Activated CD4-positive, alpha-beta T cell treated with anti-CD3 and anti-CD28 coated beads for 36 hours (primary cell): ENCODE measurements at places on chromosomes 1 and 21.
A peak's percentile ranks its signal among the peaks of the same experiment; 100 is the strongest.

DNA sequence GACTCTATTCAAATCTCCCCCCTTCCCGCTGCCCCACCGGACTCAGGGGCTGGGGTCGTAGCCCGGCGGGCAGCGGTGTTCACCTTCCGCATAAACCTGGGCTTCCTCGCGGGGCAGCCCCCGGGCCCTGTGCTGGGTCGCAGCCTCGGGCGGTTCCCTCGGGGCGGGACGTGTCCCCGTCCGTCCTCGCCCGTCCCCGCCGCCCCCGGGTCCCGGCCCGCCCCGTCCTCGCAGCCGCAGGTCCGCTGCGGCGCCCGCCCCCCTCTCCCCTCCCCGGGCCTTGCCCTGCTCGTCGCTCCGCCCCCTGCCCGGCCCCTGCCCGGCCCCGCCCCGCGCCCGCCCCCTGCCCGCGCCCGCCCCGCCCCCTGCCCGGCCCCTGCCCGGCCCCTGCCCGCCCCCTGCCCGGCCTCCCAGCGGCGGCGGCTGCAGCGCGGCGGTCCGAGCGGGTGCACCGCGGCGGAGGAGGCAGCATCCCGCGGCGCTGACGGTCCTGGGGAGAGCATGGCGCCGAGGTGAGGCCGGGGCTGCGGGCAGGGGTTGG is at the start of gene COL18A1:
COL18A1 (plus strand) TSS at position 436 of the 541 bp plus-strand sequence; CDS start at position 502, 66 bp downstream.
- peak; percentile 70 for DNase-seq

- no peak for DNase-seq
Measured at GRCh38 chr1:36327421-36328087, 4.1 kb upstream of the EVA1B start.

DNA sequence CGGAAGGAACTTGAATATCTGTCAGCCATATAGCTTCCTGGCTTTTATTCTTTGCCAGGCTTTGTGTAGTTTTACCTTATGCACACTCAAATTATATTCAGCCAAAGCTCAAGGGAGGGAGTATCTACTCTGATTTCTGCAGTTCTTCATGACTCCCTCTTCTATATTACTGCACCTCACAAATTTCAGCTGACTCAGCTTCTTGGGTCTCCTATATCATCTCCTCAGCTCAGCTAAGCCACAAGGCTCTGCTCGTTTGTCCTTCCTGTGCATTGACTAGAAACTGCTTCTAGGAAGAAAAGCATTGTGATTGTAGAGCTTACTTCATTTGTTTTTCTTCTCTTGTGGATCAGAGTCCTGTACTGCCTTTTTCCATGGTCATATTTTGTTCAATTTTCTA is 37.4 kb downstream of the BTBD8 start:
- DNase-seq: no peak

GRCh38 chr1:240539769-240540414 is 72.1 kb downstream of the GREM2 start:
- no peak for DNase-seq

DNA sequence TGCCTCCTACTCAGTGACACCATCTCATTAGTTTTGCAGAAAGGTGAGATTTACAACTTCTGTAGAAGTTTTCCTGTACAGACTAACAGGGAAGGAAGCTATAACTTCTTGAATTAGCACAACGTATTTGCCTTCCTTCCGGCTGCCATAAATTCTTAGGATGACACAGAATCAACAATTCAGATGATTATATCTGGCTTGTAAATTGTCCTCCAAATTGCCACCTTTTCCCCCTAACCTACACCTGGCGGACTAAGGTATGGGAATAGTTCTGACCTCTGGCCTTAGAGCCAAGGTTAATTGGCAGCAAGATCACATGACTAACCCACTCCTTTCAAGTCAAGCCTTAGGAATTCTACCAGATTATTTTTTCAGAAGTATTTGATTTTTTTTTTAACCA is 284.3 kb downstream of the LMO4 start:
- no peak for DNase-seq

GRCh38 chr1:150150133-150151021 is 661 bp downstream of the PLEKHO1 start:
- DNase-seq: peak; percentile 39

DNA sequence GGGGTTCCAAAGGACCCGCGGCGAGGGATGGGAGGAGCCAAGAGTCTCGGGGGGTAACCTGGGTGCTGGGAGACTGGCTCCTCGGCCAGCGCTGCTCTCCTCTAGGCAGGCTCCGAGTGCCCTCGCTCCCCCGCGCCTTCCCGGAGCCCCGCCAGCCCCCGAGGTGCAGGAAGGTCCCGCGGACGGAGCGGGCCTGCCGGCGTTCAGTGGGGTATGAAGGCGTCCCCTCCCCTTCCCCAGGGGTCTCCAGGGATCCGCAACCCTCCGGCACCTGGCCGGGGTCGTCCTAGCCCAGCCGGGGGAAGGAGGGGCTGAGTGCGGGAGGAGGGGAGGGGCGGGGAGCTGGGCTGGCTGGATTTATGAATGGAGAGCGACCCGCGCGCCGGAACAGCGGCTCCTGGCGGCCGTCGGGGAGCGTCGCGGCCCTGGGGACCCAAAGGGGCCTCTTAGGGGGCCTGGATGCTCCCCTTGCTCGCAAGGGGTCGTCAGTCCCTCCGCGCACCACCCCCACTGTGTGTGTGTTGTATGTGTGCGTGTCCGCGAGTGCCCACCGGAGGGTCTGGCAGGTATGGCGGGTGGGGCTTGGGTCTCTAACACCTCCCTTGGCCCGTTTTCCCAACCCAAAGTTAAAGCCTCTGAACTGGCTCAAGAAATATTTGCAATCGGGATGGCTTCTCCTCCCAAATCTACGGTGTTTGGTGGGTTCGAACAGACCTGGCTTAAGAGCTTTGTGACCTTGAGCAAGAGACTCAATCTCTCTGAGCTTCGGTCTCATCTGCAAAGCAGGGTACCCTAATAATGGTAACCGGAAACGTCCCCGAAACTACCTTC is 642 bp downstream of the HCRTR1 start:
- peak; percentile 73 for DNase-seq

GRCh38 chr1:165524639-165525285 is 19.0 kb upstream of the LRRC52 start:
- DNase-seq: no peak

GRCh38 chr1:157137408-157138219 is 581 bp downstream of the ETV3 start:
- peak; percentile 29 for DNase-seq

DNA sequence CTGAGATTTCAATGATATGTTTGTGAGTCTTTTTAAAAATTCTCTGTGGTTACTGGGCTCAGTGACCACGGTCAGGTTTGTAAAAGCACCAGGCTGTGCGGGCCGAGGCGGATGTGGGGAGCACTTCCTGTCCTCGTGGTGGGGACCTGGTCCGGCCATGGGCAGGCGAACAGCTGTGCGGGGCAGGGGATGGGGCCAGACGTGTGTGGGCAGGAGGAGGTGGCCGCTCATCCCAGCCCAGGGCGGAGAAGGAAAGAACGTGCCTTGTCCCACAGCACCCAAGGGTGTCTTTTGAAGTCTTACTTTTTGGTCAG is 5.2 kb upstream of the OXCT2 start:
- no peak for DNase-seq

GRCh38 chr1:198079432-198079951 is 77.3 kb upstream of the NEK7 start:
- no peak for DNase-seq
